ENCODE measurements at places on chromosomes 11 and 22.

GRCh38 chr22:40486962-40487602 is 116.7 kb downstream of the SGSM3 start:
- no peak for DNase-seq

DNA sequence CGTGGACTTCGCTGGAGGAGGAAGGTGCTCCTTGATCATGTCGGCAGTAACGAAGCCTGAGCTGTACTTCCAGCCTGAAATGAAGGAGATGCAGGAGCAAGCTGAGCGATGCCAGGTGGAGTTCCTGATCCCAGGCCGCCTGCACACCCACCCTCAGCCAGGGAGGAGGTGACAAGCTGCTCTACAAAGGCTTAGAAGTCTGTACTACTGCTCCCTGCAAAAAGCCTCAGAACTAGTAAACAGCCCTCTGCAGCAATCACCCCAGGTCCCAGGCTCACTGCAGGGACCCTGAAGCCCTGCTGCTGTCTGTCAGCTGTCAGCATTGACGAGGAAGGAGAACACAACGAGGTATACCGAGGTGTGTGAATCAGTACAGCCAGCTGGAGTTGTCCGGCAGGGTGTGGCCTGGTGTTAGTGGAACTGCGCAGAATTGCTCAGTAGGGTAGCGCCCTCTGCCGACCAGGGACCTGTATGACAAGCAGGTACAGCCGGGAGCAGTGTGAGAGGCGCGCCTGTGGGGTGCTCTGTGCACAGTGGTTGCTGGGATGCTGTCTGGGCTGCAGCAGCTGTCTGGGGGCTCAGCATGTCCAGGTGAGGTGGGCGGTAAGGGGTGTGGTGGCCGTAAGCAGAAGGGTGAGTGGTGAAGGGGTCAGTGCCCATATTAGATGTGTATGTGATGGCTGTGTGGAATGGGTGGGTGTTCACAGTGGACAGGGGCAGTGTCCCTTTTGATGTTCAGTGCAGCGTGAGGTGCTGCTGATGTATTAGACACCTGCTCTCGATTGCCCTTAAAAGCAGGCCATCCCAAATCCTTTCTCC is 7.6 kb downstream of the CYB5R2 start:
- DNase-seq = peak; percentile 82

GRCh38 chr11:69300120-69301060 is 6.4 kb downstream of the MYEOV start:
- DNase-seq = no peak

DNA sequence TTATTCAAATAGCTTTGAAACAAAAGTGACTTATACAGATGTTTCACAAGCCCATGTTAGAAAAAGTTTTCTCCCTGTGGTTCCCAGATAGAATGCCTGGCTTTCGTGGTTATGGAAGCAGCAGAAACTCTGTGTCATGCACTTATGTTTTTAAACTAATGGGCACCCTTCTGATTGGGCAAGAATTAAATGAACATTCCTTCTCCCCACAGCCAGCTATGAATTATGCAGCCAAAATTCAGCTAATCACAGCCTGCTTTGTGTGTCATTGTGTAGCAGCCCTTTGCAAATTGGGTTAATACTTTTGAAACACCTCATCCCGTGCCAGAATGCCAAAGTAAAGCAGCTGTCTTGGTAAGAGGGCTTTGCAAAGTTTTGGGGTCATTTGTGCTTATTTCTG is 46.9 kb downstream of the PANX1 start:
- no peak for DNase-seq

Data from GM23338 (cell line).